ENCODE measurements at places on chromosomes 12 and 14.

DNA sequence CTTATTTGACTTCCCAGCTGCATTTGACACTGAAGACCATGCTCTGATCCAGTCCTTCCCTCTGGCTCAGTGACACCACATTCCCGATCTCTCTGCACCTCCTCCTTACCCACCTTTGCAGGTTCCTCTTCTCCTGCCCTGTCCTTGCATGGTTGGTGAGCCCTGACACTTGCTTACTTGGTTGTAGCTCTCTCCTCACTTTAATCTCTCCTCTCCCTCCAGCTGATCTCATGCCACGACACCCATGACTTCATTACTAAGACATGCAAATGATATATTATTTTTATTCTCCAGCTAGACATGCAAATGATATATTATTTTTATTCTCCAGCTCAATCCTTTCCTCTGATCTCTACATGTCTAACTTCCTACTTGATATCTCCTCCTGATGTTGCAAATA, at the start of gene SERPINA9:
SERPINA9 (minus strand) TSS at position 175 of the 400 bp plus-strand sequence. CDS start 6,357 bp downstream, outside the sequence.
- no peak for DNase-seq

DNA sequence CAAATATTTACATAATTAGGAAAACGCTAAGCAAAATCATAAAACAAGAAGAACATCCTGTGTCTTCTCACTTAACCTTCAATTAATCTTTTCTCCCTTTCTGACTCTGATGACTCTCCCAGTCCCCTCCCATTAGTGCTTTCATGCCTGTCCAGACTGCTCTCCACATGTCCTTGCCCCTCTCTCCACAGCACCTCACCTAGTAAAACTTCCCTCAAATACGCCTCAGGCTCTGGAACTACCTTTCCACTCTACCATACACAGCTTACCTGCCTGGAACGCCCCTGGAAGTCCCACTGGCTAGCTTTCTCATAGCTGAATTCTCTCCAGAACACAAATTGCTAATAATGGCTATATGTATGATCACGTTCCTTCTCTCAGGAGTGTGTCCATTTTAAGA, 44.7 kb downstream of the SLC5A8 start:
- no peak for DNase-seq

GRCh38 chr12:47383942-47384341, 304.2 kb upstream of the AMIGO2 start:
- no peak for DNase-seq

DNA sequence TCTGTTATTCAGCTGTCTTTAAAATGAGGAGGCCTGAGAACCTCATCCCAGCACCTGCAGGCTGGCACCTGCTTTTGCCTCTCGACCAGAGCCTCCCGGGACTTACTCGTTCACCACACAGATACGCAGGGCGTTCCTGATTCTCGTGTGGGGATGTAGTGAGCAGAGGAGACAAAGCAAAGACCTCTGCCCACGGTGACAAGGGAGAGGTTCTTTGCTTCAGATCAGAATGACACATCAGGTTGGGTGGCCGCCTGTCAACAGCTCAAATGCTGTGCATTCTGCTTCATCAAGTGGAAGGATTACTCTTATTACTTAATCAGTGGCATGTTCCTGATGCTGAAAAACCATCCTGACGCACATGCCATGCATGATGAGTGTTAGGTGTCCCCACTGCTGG, 24.4 kb downstream of the DEGS2 start:
- no peak for DNase-seq

- DNase-seq: no peak
Observed at GRCh38 chr12:25376407-25376806, 125.7 kb upstream of the KRAS start.

DNA sequence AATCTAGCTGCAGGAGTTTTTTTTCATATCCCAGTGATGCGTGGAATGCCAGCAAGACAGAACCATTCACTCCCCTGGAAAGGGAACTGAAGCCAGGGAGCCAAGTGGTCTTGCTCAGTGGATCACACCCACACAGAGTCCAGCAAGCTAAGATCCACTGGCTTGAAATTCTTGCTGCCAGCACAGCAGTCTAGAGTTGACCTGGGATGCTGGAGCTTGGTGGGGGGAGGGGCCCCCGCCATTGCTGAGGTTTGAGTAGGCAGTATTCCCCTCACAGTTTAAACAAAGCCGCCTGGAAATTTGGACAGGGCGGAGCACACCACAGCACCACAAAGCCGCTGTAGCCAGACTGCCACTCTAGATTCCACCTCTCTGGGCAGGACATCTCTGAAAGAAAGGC, 86.9 kb upstream of the STXBP6 start:
- no peak for DNase-seq

- no peak for DNase-seq
Observed at GRCh38 chr12:49552014-49552413, 13.2 kb downstream of the KCNH3 start.

DNA sequence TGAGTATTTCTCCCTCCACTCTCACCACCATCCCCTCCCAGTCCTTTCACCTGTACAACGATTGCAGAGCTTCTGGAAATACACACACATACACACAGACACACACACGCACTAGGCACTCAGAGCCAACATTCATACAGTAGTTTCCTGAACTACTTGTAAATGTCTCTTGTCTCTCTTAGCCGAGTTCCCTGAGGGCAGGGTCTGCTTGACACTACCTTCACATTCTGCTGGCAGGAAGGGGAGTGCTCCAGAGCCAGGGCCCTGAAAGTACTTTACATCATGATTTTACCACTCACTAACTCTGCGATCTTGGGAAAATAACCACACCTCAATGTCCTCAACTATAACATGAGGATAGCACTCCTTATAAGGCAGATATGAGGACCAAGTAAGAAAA, 82.7 kb downstream of the GAS2L3 start:
- DNase-seq: no peak

DNA sequence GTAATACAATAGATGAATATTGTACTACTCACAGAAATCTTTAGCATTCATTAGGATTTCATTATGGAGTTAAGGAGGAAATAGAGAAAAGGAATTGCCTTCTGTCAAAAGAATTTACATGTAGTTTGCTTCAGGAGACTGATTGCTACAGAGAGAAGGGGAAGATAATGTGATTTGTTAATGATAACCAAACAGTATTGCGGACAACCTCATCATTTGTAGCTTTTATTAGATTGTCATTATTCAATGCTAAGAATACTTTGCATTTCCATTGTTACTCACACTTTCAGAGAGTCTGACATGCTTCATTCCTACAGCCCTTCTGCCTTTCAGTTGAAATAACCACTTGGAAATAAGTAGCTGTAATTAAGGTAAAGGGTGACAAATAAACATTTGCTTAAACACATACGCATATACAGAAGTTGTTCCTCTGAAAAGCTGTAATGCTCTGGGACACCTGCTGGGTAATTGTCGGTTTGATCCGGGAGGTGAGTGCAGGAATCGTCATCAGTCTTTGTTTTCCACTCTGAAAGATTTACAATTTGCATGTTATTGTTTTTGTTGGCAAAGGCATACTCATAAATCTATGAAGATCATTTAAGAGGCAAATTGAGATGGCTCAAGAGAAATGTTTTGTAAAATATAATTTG, 600.2 kb downstream of the TRHDE start:
- DNase-seq: no peak

DNA sequence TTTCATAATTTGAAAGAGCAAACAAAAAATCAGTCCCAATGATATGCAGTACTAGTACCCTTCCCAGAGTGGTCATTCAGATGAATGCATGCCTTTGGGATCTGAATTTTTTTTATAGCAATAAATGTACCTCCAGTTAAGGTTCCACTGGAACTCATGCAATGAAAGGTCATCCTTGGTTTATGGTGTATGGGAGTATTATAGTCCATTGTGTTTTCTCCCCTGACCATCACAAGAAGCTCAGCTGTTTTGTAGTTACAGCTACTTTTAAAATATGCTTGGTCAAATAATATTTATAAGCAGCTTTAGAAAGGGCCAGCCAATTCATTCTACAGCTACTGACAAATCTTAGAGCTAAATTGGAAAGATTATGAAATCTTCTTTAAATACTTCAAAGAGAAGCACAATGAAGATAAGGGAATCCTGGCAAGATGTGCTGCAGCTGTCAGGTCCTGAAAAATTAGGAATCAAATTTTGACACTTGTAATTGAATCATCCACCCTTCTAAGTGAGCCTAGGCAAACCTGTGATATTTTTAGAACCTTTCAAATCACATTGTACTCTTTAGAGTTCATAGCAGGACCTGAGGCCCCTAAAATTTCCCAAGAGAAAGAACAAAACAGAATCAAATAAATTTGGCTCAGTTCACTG, 46.5 kb downstream of the IFT81 start:
- DNase-seq: no peak

- no peak for DNase-seq
Observed at GRCh38 chr14:78758333-78758732, 588.2 kb downstream of the NRXN3 start.

GRCh38 chr12:11150832-11151231, 16.4 kb upstream of the TAS2R30 start:
- DNase-seq: no peak

GRCh38 chr14:52923902-52924575, 26.8 kb downstream of the FERMT2 start:
- DNase-seq: no peak

- DNase-seq: no peak
Observed at GRCh38 chr12:25764409-25764808, 194.1 kb upstream of the RASSF8 start.

DNA sequence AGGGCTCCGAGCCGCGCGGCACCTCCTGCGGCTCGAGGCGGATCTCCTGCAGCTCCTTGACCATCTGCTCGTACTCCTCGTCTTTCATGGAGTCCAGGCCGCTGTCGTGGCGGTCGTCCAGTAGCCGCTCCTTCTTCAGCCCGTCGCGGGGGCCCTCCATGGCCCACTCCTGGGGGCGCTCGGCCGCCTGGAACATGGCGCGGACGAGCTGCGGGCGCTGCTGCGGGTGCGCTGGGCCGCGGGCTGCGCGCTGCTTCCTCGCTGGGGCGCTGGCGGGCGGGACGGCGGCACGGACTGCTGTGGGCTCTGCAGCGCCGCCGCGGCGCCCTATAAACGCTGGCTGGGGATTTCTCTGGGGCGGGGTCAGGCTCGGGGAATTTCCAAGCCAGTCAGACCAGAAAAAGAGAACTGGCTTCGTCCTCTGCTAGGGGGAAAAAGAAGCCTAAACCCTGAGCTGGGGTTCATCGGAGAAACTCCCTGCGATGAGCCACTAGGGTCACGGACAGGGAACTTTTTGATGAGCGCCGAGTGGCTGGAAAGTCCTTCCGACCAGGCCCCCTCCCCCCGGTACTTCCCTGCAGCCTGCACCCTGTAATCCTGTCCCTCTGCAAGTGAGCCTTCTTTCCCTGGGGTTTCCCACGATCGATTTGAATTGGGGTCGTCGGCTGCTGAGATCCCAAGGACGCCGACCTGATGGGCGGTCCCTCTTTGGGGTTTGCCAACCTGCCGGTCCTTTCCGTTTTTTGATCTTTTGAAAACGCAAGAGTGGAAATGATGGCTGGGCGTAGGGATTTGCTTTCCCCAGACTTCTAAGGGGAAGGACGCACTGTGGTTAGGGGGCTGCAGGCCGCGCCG, at the start of gene NFKBIA:
NFKBIA (minus strand) TSS at position 301 of the 855 bp plus-strand sequence; CDS start at position 196, 105 bp downstream.
- peak; percentile 63 for DNase-seq

GRCh38 chr12:4615667-4616066, 33.2 kb downstream of the AKAP3 start:
- no peak for DNase-seq

- peak; percentile 26 for DNase-seq
Observed at GRCh38 chr14:91317381-91318308, 73.1 kb upstream of the GPR68 start.

GRCh38 chr14:44662250-44662891, 155.3 kb upstream of the FSCB start:
- DNase-seq: no peak

- no peak for DNase-seq
Observed at GRCh38 chr12:24977711-24978110, 28.8 kb upstream of the BCAT1 start.

GRCh38 chr14:70183991-70184390, 4.8 kb downstream of the SLC8A3 start:
- no peak for DNase-seq

DNA sequence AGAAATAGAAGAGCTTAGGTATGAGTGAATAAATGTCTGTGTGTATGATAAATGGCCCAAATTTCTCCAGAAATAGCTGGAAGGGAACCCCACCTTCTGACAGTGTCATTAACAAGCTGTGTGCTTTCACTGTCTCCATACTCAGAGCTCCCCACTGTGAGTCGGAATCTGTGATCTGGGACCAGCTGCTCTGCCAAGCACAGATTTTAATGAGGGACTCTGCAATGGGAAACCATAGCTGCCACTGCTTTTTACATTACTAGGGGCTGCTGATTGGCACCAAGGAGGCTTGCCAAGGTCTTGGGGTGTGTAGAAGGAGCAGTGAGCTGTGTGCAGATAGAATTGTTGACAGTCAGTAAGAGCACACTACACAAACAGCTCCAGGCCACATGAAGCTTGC, 244.2 kb upstream of the CCDC196 start:
- DNase-seq: no peak

DNA sequence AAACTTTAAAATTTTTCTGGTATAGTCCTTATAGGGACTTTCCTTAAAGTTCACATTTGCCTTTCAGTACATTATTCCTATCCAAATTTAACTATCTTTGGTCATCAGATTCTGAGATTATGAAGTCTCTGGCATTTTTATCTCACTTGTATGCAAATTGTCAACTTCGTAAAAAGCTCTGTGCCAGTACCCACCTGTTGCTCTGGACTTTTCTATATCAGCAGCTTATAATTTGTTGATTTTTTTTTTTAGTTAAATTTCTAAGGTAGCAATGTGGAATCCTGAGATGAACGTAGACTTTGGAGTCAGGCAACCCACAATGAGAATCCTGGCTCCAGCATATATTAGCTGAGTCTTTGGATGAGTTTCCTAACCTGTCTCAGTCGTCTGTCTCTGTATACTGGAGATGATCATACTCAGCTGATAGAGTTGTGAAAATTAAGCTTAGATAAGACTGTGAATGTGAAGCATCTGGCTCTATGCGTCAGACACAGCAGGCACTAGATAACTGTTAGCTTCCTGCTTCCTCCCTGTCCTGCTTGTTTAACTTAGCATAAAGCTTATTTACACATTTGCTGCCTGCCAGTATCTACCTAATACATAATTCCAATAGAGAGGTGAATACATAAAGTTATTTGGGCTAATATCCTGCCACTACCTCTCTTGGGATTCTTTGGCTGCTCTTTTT, 59.8 kb downstream of the MARK3 start:
- DNase-seq: no peak

- no peak for DNase-seq
Observed at GRCh38 chr14:72523424-72524294, 370.2 kb downstream of the DPF3 start.

- no peak for DNase-seq
Observed at GRCh38 chr14:100323121-100323941, at the start of gene SLC25A47. Gene SLC25A47, plus strand, starts transcription at chr14:100323339. Its CDS starts 76 bp downstream, at chr14:100323415.

Measured in esophagus squamous epithelium (tissue), 5 donors.